CD4-positive, alpha-beta T cell treated with Interleukin-1 beta for 1 hour (primary cell): ENCODE measurements at places on chromosomes 4 and X.

DNA sequence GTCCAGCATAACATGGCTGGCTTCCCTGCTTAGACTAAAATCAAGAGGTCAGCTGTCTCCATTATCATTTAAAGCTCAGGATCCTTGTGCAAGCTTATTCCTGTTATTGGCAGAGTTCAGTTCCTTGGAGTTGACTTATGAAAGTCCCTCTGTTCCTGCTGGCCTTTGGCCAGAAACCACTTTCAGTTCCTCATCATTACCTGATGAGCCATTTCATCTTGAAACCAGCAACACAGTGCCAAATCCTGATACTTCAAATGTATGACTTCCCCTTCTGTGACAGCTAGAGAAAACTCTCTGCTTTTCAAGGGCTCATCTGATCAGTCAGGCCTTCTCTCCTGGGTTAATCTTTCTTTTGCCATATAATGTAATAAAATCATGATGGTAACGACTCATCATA lies 110.6 kb upstream of the FSTL5 start:
- no peak for DNase-seq

GRCh38 chrX:46704767-46705386 lies 54.0 kb downstream of the SLC9A7 start:
- DNase-seq, result no peak

- no peak for DNase-seq
Observed at GRCh38 chr4:7254736-7255487, 62.6 kb downstream of the SORCS2 start.

DNA sequence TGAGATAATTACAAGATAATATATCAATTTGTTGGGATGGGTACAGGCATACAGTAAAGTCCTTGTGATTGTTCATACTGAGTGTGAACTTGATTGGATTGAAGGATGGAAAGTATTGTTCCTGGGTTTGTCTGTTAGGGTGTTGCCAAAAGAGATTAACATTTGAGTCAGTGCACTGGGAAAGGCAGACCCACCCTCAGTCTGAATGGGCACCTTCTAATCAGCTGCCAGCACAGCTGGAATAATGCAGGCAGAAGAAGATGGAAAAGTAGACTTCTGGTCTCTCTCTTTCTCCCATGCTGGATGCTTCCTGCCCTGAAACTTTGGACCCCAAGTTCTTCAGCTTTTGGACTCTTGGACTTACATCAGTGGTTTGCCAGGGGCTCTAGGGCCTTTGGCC lies 457.9 kb upstream of the SLIT2 start:
- no peak for DNase-seq

DNA sequence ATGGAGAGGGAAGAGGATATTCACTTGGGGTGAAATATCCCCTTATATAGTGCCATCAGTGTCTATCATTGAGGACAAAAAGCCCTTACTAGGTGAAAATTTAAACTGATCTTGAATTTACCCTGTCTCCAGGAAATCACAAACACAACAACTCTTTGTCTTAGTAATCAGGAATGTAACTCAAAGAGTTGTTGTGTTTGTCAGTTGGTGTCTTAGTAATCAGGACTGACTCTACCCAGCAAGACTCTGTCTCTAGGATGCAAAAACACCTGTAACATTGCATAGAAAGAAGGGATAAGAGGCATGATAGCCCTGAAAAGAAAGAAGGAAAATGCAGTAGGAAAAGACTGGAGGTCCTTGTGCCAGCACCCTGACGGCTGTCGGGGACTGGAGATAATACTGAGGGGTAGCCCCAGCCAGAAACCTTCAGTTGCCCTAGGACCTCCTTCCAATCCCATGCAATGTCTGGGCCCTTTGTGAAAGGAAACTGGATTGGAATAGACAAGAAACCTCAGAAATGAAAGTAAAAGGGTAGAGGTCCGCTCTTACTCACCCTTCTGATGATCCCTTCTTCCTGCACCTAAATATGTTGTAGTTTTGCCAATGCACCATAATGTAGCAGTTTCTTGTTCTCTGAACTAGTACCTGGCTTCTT lies 45.3 kb downstream of the HMGB2 start:
- no peak for DNase-seq
